ENCODE measurements at places on chromosomes 2 and 18.

GRCh38 chr2:8567469-8568260 is 114.2 kb upstream of the ID2 start:
- no peak for DNase-seq

DNA sequence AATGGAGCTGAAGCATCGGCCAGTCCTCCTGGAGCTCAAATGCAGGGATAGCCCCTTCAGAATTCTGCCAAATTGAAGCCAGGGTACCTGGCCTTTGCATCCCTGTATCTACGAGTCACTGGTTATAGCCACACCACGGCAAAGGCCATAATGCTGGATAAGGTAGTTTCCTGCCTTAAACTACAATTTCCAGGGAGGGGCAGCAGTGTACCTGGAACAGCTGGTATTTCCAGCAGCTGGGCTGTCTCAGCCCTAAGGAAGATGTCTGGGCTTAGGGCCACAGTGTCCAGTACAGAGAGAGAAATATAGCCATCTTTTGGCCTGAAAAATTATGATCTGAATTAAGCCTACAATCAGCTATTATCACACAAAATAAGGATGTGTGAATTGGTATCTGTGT is 180.3 kb downstream of the GCA start:
- DNase-seq: peak; percentile 62

GRCh38 chr18:55862693-55863390 is 274.9 kb upstream of the TCF4 start:
- DNase-seq: no peak

DNA sequence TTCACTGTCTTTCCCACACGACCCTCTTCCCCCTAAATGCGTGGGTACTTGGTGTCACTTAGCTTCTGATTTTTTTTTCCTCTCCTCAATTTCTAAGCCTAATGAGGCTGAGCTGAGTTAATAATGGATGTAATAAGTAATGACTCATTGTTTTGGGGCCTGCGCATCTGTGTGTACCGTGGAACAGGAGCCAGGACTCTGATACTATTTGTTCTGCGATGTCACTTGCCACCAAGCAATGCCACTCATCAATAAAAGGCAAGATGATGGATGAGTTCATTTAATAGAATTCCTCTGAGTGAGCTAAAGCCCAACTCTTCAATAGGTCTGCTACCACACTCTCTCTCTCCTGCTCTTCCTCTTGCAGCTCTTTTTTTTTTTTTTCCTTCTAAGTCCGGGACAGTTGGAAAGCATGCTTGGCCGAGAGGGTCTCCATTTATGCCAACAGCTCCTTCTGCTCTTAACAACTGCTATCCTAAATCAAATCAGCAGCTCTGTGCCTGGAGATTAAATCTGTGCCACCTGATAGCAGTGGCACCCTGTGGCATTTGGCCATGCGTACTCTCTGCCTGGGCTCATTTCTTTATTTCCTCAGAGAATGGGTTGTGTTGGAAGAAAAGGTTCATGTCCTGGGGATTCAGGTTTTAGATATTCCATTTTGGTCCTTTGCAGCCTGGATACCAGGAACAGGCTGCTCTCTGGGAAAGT is 1284.2 kb upstream of the PIK3C3 start:
- DNase-seq: no peak

DNA sequence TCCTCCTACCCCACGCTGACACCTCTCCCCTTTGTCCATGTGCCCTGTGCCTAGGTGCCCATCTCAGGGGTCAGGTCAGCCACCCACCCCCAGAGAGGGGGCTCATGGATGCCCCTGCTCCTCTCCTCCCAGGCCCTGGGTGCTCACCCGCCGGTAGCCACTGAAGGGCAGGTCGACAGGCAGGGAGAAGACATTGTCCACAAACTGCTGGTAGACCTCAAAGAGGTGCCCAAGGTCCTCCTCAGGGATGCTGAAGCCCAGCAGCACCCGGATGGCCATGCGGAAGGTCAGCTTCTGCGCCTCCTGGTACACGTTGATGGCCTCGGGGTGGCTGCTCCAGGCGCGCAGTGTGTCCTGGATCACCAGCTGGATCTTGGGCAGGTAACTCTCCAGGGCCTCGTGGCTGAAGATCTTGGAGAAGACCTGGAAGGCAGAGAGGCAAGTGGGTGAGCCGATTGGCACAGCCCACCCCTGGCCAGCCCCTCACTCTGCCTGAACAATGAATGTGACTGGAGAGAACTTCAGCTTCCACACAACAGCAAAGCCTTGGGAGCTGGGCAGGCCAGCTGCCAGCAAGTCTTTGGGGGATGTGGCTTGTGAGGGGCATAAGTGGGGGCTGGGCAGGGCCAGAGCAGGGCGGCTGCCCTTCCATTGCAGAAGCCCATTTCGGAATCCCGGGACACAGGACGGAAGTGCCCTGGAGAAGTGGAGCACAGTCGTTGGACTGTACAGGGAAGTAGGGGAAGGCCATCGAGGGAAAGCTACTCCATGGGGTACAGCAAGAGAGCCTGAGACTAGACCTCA is 12.5 kb downstream of the CYP26B1 start:
- DNase-seq: no peak

- DNase-seq: no peak
Measured at GRCh38 chr2:120558847-120559246, 176.8 kb upstream of the GLI2 start.

DNA sequence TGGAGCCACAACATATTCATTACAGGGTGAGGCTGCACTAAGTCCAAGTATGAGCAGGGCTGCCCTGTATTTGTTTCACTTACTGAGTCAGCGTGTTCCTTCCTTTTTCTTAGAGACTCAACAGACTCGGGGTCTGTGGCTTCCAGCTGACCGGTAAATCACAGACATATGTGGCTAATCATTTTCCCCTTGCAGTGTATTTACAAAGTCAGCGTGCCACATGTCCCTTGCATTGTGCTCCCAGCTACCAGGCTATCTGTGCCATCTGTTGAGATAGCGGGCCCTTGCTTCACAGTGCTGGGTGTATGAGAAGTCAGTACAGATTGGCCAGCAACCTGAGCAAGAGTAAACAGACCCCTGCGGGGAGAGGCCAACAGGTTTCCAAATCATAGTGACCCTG is 254.3 kb downstream of the LRRTM1 start:
- no peak for DNase-seq

- peak; percentile 61 for DNase-seq
Measured at GRCh38 chr2:7203056-7203467, 285.9 kb downstream of the RNF144A start.

GRCh38 chr2:183038341-183039300 is at the start of gene NCKAP1:
Gene NCKAP1, minus strand, starts transcription at chr2:183038457. Its CDS starts 358 bp downstream, at chr2:183038099.
- peak; percentile 91 for DNase-seq

- no peak for DNase-seq
Measured at GRCh38 chr18:63241317-63241712, 78.3 kb downstream of the BCL2 start.

DNA sequence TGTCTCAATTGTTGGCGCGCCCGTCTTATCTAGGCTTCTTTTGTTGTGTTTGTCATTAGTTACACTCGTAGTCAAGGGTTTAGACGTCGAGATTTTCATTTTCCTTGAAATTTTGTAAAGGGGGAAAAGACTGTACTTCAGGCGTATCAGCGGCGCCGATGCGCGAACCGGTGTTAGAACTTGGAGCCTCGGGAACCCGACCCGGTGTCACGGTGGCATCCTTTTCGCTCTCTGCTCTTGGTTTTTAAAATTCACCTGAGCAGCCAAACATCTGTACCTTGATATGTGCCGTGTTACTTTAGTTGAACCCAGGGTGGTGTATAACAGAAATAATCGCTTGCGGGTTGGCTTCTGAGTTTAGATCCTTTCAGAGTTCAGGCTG is 643 bp downstream of the RMC1 start:
- no peak for DNase-seq

DNA sequence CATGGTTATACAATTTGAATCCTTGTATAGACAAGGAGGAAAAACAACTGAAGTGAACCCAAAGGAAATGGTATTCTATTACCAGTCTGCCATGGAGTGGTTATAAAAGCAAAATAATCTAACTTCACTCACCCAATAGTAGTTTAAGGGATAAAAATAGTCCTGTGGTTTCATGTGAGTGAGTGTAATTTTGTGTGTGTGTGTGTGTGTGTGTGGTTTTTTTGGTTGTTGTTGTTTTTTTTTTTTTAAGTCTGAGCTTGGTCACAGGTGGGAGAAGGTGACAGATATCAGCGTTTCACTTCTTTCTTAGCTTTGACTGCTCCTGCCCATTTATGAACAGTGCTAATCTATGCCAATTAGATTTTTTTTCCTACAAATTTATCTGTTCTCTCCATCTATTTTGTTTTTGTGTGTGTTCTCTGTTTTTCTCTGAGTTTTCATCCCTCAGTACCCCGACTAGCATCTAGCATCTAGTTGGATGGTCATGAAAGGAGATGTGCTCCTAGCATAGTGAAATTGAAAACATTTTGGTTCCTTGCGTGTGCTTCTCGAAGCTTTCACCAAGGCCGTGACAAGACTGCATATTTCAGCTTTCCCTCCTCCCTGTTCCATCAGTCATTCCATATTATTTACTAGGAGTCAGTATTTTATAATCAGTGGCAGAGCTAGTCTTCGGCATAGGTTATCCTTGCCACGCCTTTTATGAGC is 200.1 kb upstream of the DTNA start:
- DNase-seq: no peak

GRCh38 chr2:207692206-207693065 is 19.0 kb upstream of the CCNYL1 start:
- DNase-seq: peak; percentile 73

DNA sequence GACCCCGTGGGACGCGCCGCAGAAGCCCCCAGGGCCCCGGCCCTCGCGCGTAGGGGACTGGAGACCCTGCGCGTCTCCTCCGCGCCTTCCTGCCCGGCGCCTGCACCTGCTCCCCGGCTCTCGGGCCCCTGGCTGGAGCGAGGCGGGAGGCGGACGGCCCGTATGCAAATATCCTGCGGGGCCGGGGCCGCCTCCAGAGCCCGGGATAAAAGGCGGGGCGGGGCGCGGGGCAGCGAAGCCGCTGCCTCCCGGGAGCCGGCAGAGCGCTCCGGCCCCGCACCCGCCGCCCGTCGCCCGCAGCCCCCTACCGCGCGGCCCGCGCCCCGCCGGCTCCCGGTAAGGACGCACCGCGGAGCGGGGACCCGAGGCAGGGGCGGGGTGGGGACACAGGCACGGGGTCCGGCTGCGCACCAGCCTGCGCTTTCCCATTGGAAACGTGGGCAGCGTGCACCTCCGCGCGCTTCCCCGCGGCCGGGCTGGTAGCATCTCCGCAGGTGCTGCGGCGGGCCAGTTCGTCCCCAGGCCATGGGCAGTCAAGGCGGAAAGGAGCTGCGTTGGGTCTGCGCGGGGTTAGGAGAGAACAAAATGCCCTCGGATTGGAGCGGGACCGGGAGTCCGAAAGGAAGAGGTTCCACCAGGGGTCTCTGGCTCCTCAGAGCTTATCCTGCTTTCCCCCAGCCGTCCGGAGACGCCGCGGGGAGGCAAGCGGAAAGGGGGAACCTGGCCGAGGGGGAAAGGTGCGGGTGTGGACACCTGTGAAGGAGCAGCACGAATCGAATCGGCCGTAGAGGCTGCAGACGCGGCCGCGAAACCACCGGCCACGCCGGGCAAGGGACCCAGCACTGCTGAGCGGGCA is at the start of gene ATP6V1C2:
TSS of gene ATP6V1C2 (plus strand) at position 235 of the 856 bp plus-strand sequence. CDS start 1,220 bp downstream, outside the sequence.
- no peak for DNase-seq

GRCh38 chr2:216992056-216992675 is 132.3 kb upstream of the TNP1 start:
- no peak for DNase-seq

DNA sequence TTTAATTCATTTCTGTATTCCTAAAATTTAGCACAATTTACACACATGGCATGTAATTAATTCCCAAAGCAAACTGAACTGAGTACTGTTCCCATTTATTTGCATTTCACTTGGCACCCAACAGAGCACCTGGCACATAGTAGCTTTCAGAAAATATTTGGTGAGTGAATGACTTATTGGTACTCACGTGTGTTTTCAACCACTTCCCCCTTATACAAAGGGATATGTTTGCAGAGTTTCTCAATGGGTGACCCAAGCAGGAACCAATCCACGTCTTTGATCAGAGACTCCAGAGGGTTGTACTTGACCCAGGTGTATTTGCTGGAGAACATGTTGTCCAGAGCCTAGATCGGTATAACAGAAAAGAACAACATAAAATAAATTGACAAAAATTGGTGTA is 6.6 kb downstream of the GKN2 start:
- no peak for DNase-seq

GRCh38 chr18:58862851-58863538 is 1.7 kb upstream of the ZNF532 start:
- no peak for DNase-seq

DNA sequence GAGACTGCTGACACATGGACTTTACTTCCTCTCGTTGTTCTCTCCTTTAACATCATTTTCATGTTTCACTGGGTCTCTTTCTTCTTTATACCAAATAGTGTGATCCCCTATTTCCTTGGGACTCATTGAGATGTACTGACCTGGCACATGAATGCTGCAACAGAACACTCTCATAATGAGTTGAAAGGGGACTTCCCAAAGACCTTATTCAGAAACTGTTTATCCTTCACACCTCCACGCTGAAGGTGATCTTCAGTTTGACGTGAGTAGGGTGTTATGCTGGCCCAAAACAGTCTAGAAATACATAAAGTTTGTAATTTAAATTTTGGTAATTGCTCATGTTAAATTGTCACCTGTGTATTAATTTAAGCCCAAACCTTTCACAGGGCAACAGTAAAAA is 1096.8 kb upstream of the GYPC start:
- DNase-seq: no peak

- no peak for DNase-seq
Measured at GRCh38 chr18:6401687-6402086, 13.0 kb downstream of the L3MBTL4 start.

- DNase-seq: no peak
Measured at GRCh38 chr2:64727013-64727767, 73.5 kb upstream of the SERTAD2 start.

GRCh38 chr18:79502782-79503181 is 107.1 kb downstream of the NFATC1 start:
- DNase-seq: no peak

GRCh38 chr2:195602687-195603086 is 54.3 kb upstream of the SLC39A10 start:
- no peak for DNase-seq

- no peak for DNase-seq
Measured at GRCh38 chr2:168253379-168253778, 6.0 kb upstream of the STK39 start.

DNA sequence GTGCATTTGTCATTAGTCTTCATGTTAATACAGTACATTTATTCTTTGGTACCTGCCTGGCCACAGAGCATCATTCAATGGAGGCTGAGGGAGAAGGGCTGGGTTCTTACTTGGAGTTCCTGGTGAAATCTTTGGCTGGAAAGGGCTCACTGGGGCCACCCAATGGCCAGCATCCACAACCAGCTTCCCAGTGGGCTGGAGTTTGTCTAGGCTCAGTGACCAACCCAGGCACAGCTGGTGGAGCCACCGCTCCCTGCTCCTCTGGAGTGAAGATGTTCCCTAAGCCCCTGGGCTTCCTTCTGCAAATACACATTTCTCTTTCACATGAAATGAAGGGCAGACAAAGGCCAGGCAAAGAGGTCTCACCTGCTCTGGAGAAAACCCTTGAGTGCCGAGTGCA is 34.4 kb downstream of the EHD3 start:
- DNase-seq: no peak

GRCh38 chr2:166257859-166258258 is 117.9 kb downstream of the SCN9A start:
- DNase-seq: no peak

All from adrenal gland (tissue), 19 donors.